GM12891 (cell line): ENCODE measurements at places on chromosomes 6 and 20.

DNA sequence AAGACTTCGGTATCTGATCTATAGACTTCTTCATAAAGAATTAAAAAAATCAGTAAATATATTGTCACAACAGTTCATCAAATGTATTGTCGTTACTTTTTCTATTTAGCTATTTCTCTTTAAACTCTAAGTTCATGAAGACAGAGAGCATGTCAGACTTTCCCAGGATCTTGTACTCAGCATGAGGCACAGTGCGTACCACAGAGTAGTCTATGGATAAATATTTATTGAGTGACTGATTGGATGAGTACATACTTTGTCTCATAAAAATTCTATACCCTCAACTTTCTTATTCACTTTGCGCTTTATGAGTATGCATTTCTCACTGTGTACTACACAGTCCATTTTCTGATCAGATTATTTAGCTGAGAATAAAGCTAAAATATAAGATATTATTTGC, 1284.4 kb upstream of the ADGRB3 start:
- no peak for DNase-seq

GRCh38 chr6:21219241-21219640, 374.3 kb upstream of the SOX4 start:
- DNase-seq = no peak

DNA sequence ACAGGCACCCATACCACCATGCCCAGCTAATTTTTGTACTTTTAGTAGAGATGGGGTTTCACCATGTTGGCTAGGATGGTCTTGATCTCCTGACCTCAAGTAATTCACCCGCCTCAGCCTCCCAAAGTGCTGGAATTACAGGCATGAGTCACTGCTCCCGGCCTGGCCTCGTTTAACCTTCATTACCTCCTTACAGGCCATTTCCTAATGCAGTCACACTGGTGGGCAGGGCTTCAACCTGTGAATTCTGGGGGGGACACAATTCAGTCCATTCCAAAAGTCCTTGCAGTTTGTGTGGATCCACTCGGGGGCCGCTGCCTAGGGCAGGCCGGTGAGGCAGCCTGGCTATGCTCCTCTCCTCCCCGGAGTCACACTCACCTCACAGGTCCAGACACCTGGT, 112.4 kb upstream of the SNX9 start:
- DNase-seq = no peak

DNA sequence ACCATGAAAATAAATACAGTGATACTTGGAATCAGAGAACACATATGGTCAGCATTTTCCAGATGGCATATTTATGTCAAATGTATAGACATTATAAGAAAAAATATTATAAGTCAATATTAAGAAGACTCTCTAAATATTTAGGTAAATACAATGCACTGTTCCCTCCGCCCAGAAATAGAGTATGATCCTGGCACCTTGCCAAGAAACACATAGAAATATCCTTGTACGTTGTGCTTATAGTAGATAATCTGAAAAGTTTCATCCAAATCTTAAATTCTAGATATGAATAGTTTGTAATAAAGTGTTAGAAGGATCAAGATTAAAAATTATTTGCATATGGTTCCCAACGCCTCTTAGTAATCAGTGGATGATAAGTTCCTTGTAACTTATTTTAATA, 645.8 kb upstream of the GJE1 start:
- no peak for DNase-seq

DNA sequence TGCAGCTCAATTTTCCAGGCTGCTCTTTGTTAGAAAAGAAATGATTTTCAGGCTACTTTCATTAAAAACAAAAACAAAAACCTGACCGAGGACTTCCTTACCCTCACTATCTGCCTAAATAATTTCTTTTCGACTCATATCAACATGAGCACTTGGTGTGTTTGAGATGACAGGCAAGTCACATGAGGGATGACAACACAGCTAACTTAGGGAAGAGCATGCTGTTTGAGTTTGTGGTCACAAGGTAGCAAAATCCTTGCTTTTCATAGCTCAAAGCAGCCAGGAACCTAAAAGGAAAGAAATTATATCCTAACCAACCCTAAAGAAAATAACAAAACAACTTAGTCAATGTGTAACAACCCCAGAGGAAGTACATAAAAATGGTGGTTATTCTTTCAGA, 459.5 kb downstream of the KIF16B start:
- DNase-seq = no peak

GRCh38 chr6:56510984-56511531, 131.6 kb downstream of the DST start:
- DNase-seq = no peak

DNA sequence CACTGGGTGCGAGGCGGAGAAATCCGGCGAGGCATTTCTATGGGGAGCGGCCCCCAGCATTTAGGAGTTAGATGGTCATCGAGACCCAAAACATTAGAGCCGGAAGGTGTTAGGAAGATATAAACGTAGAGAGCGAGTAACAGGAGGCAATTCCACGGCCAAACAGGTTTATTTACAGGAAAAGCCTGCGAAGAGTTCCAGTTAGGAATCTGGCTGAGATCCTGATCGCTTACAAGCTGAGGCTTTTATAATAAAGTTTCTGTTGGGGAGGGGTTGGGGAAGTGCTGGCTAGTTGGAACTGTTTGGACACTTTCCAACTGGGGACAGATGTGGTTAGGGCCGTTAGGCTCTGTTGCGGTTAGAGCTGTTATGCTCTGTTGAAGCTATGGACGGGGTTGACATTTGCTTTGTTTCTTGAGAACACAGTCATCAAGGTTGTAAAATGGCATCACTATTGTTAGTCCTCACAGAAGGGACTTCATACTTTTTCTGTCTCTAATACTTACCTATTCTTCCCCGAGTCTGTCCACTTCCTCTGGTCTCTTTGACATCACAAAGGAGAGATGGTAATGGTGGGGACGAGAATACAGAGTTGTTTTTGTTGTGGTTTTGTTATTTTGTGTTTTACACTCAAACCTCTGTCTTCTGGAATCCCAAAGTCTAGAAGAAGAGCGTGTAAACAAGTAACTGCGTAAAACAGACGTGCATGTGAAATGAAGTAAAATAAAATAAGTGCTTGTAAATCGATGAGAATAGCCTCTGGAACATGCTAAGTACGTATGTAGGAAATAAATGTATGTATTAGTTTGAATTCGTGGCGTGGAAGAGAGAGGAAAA, 554 bp upstream of the ZSCAN31 start:
- DNase-seq = no peak

DNA sequence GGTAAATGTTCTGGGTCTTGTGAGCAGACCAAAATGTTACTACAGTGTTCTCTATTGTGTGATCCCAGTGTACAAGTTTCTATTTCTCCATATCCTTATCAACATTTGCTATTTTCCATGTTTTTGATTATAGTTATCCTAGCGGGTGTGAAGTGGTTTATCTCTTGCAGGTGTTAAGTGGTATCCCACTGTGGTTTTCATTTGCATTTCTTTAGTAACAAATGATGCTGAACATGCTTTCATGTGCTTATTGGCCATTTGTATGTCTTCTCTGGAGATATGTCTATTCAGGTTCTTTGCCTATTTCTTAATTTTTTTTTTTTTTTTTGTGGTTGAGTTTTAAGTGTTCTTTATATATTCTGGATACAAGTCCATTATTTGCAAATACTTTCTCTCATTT, 35.5 kb downstream of the NSFL1C start:
- no peak for DNase-seq

- DNase-seq = no peak
Measured at GRCh38 chr6:51830666-51831065, 256.7 kb downstream of the PKHD1 start.

- no peak for DNase-seq
Measured at GRCh38 chr6:147715035-147715434, 206.5 kb downstream of the SAMD5 start.
